ENCODE measurements at places on chromosomes 4 and X. TPM values are rescaled to one million over a fixed set of nuclear protein-coding genes. Genes with fewer than 3 reads are reported as not detected.

- no peak for DNase-seq
Measured at GRCh38 chrX:729583-730409, 99.2 kb downstream of the SHOX start.

DNA sequence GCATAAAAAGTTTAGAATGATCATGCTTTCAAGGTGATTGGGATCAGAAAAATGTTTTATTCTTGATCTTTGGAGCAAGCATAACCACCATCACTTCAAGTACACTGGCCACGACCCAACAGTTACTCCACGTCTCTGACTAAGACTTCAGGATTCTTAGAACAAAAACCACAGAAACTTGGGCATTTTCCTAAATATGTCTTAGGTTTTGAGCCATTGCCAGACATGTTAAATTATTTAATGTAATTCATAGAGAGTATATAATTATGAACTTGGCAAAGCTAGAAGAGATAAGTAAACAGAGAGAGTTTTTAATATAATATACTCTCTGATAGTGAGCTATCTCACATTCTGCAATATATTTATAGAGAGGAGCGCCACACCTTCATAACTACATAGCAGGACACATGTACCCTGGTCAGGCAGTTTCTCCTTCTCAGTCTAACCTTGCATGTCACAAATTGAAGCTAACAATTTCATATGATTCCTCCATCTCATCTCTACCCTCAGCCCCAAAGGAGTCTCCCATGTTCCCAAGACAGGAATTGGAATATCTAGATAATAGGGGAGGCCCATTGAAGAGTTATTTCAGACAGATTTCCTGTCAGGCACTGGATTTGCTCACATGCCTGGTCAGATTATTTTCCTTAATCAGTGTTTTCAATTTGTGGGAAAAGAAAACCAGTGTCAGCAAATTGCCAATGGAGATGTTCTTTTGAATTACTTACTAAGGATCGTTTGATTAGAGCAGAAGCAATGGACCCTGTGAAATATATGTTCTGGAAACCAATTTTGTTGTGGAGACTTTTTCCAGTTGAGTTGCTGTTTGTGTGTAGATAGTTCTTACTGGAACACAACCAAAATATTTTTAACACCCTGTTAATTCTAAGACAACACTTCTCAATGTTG, 61.7 kb upstream of the GUCY1A1 start:
- no peak for DNase-seq

DNA sequence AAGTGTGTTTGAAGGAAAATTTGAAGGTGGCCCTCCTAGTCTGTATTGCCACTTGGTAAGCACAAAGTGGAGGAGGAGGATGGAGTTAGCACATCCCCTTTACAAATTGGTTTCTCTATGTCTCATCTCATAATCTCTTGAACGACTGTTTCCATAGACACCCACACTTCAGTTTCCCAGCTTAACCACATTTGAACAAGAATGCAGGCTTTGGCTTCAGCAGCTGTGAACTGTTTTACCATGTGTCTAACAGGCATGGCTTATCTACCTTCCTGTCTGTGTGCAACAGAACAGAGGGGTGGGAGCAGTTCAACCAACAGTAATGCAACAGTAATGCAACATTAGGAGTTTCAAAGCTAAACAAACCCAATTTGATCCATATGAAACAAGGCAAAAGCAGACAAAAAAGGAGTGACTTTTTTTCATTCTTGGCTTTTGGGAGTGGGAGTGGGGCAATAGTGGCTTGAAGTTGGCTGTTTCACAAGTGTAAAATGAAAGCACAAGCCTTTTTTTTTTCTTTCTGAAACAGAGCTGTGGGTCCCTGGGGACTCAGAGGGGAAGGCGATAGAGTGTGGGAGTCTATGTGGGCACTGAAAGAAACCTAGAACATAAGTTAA, 108.0 kb downstream of the ITM2A start:
- no peak for DNase-seq

- DNase-seq: no peak
Measured at GRCh38 chrX:10134921-10135320, 21.9 kb upstream of the CLCN4 start.

DNA sequence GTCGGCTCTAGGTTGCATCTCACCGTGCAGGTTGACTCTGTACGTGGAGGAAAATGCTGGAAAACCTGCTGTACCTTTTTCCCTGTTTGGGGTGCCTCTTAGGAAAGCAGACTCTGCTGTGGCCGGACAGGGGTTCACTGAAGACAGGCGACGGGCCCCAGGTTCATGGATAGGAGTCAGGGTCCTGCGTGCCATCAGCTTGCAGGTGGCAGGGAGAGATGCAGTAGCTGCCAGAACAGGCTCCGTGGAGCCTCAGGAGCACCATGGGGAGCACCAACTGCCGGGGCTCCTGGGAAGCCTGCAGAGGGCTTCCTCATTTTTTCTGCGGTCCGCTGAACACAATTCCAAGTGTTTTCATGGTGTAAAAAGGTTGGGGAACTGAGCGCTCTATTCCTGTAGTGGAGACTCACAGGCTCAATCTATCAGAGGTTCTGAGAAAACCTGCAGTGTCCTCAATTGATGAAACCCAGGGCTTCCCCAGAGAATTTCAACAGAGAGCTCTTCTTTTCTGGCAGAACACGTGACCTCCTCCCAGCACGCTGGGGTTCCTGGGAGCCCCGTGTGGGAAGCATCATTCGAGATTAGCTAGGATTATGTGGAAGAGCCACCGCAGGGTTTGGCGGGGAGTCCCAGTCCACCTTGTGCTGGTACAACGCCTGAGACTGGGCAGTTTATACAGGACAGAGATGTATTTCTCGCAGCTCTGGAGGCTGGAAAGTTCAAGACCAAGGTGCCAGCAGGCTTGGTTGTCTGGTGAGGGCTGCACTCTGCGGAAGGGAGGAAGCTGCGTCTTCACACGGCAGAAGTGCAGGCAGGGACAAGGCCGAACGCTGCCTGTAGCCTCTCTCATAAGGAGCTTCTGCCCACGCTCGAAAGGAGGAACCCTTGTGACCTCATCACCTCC, 1.6 kb downstream of the HTRA3 start:
- no peak for DNase-seq

DNA sequence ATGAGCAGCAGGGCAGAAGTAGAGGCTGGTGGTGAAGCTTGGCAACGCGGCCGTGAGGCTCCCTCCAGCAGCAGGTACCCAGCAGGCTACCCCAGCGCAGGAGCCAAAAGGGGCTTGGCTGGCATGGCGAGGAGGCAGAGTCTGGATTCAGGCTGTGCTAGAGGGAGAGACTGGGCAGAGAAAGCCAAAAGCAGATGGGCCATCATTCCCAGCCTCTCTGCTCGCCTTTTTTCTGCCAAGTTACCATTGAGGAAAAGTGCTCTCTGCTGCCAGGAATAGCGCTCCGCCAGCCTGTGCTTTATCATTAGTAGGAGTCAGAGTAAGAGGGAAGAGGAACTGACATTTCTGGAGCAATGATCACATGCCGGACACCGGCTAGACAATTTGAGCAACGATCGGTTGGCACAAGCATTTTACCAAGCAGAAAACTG, 28.7 kb upstream of the MAP3K15 start:
- no peak for DNase-seq

DNA sequence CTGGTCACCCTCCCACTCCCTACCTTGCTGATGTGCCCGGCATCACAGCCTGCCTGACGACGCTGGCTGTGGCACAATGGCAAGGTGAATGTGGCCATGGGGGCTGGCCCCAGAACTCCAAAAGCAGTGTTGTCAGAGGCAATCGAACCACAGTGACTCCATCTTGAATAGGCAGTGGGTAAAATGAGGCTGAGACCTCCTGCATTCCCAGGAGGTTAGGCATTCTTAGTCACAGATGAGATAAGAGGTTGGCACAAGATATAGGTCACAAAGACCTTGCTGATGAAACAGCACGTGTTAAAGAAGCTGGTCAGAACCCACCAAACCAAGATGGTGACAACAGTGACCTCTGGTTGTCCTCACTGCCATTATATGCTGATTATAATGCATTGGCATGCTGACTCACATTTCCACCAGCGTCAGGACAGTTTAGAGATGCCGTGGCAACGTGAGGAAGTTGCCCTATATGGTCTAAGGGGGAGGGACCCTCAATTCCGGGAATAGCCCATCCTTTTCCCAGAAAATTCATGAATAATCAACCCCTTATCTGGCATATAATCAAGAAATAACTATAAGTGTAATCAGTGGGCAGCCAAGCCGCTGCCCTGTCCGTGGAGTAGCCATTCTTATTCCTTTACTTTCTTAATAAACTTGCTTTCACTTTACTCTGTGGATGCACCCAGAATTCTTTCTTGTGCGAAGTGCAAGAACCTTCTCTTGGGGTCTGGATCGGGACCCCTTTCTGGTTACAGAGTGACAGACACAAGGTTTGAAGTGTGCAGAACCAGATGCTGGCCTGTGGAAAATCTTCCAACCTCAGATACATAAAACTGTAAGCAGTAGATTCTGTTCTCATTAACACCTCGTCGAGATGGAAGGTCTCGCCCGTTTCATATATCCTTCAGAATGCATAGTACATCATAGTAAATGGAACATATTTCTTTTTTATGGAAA, 26.8 kb upstream of the CLDN24 start:
- DNase-seq: no peak

GRCh38 chr4:93157986-93158385, 670.6 kb upstream of the ATOH1 start:
- no peak for DNase-seq

DNA sequence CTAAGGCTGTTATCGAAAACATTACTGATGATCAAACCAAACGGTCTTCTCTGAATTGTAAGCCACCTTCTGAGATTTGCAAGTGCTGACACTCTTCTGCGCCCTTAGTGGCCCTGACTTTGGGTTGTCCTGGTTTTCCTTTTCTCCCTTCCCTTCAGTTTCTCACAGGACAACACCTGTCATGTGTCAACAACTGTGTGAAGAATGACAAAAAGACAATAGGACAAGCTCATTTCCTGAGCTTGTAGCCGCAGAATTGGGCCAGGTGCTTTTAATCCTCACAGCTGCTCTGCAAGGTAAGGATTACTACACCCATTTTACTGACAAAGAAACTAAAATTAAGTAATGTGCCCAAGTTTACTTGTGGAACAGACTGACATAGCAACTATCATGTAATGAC, 44.9 kb upstream of the TXK start:
- DNase-seq: no peak

DNA sequence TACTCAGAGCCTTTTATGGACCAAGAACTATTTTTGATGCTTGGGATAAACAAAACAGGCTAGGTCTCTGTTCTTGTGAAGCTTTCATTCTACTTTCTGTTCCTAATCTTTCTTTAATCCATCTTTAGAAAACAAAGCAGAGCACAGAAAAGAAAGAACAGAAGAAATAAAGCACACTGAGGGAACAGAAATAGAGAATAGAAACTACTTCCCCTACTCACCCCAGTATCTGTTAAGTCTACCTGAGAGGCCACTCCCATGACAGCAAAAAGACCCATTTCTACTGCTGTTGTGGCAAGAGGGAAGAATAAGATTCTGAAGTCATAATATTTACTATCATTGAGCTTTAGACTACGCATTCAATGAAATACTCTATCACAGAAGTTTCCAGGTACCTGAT, 9.2 kb downstream of the RFC1 start:
- DNase-seq: no peak

- no peak for DNase-seq
Measured at GRCh38 chr4:113701169-113701568, 60.4 kb downstream of the CAMK2D start.

- no peak for DNase-seq
Measured at GRCh38 chrX:14630733-14631132, 101.4 kb downstream of the GLRA2 start.

DNA sequence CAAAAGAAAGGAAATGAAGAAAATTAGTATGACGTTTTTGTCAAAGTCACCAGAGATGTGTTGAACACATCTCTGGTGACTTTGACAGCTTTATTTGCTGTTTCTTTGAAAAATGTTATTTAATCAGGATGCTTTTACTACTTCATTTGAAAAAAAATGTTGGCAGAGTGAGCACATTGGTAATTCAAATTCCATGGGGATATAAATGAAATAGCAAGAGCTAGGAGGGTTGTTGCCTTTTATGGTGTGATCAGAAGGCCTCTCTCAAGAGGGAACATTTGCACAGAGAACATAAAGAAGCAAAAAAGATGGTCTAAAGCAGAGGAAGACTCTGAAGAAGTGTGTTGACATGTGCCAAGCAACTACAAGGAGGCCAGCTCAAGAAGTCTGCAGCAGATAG, 46.6 kb upstream of the CXCL8 start:
- DNase-seq: no peak

DNA sequence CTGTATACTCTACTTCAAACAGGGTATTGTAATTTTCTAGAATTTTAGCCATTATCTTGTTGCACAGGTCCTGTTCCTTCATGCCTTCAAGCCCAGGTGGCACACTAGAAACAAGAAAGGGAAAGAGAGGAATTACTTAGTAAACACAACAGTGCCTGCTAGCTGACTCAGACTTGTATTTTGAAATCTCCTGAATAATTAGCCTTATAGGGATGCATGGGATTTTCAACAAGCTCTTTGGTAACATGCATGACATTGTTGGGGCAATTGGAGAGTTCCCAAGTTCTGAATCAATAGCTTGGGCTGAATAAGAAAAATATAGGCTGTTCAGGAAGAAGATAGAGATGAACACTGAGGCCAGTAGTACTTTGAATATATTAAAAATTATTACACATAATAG, 118.8 kb downstream of the FAM13A start:
- DNase-seq: no peak

DNA sequence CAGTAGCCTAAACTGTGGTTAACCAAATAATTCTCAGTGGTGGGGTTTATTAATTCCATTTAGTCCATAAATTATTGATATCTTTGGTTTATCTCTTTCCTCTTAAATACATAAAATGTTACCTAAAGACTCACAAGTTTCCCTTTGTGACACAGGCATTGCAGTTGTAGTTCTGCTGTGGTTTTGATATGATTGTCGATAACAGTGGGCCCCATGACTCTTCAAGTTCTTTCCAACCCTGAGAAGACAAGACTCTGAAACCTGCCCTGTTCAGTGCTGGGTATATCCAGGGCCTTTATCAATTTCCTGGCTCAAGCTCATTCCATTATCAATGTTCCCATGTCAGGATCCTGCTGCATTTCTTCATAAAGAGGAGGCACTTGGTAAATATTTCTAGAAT, 117.9 kb upstream of the TBC1D9 start:
- DNase-seq: no peak

PAGE3 gene
- total RNA-seq: not detected

SHROOM4 gene
- 21.8 TPM for total RNA-seq

ATP2B3 gene
- total RNA-seq: not detected

H2BW1 gene
- total RNA-seq: not detected

IL21 gene
- total RNA-seq: not detected

PPEF1 gene
- total RNA-seq: 0.63 TPM

SCRG1 gene
- 1.6 TPM for total RNA-seq

FAM47E gene
- 10.4 TPM for total RNA-seq

MAMLD1 gene
- 6.5 TPM for total RNA-seq

GNRHR gene
- total RNA-seq: not detected

CT45A3 gene
- not detected for total RNA-seq
